ENCODE measurements at places on chromosomes 2 and 18.

GRCh38 chr2:239543702-239544101 lies 142.9 kb upstream of the HDAC4 start:
- no peak for DNase-seq

DNA sequence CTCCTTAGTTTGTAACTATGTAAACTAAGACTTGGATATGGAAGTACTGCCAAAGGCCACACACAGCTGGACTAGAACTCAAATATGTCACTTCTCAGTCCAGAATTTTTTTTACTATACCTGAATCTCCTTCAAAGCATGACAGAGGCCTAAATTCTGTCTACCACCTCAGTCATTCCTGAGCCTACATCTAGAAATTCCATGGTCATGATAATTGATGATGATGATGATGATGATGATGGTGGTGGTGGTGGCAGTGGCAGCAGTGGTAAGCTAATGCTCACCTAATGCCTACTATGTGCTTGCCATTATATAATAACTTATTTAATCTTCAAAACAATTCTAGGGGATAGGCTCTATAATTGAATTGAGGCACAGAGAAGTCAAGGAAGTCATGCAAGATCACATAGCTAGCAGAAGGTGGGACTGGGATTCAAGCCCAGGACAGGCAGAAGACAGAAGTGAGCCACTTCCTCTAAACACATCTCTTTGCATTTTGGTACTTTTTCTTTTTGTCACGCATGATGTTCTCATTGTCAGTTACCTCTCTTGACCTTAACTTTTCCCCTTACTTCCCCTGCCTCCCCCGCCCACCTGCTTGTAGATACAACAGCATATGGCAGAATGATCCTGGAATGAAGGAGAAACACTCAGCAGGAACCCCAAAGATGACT lies 539.3 kb downstream of the TNS1 start:
- no peak for DNase-seq

DNA sequence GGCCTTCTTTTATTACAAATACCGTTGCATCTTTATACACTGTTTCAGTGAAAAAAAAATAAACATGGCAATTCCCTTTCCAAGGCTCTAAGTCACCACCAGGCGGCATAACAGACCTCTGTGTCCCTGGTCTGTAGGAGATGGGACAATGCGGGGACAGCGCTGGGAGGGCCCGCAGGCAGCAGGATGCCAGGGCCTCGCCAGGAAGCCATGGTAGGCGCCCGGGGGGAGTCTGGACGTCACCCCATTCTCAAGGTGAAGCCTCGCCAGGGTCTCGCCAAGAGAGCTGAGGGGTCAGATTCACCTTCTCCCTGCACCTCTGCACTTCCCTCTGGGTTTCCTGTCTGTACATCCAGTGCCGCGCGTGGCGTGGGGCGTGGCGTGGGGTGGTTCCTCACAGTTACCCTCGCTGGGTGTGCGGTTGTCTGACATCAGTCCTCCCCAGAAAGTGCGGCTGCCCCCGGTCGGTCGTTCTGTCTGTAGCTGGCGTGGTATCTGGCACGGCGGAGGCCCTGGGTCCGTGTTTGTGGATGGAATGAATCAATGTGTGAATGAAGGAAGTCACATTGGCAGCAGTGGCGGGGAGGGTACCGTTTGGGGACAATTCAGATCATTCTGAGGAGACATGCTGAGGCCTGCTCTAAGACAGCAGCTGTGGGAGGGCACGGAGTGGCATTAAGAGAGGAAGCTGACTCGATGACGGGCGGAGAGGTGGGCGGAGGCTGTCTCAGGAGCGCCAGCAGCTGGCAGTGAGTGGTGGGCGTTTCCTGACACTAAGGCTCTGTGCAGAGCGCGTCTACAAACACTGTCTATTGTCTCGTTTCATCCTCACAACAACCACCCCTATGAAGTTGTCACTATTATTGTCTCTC lies 46.0 kb downstream of the LRRFIP1 start:
- DNase-seq, result peak; percentile 68

DNA sequence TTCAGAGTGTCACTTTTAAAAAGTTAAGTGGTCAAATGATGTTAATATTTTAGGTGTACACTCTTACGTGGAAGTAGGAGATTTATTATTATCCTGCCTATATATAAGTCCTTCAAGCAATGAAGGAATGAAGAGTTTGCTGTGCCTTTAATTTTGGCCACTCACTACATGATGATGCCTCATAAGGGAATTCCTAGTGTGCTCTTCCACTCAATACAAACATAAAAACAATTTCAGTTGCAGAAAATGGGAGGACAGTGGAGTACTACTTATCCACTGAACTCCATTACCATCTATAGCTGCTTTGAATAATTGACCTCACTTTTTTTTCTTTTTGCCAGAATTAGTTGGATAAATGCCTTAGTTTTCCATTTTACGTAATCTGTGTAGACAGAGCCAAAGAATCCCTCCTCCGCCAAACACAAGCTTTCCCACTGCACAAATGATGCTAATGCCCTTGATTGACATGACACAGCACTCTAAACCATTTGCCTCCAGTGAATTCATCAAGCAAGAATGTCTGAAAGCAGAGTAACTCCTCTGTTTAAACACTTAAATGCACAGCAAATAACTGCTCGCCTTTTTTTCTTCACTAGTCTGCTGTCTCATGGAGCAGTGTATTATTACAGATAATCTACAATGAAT lies 751.1 kb upstream of the FANCL start:
- DNase-seq, result peak; percentile 49

DNA sequence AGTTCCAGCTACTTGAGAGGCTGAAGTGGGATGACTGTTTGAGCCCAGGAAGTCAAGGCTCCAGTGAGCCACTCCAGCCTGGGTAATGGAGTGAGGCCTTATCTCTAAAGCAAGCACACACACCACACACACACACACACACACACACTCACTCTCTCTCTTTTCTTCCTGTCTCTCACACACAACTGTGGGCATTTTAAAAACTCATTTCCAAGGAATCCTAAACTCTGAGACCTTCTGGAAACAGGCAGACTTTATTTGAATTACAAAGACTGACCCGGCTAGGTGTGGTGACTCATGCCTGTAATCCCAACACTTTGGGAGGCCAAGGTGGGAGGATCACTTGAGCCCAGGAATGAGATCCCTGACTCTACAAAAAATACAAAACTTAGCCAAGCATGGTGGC lies 21.3 kb downstream of the WDSUB1 start:
- DNase-seq, result peak; percentile 21

DNA sequence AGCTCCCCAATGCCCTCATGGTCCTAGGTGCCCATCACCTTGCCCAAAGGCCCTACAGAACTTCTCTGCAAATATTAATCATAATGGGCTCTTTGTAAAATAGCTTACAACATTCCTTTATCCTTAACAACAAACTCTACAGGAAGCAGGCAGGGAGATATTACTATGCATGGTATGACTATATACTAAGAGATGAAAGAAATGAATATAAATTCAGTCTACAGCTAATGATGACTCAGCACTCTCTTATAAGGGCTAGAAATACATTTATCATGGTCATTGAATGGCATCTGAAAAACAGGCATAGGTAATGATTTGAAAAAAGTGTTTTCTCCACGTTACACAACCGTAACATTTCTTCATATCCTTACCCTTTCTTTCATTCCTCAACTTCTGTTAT lies 254.8 kb upstream of the DSEL start:
- peak; percentile 78 for DNase-seq

- no peak for DNase-seq
These were observed 7.0 kb upstream of the TNS1 start for GRCh38 chr2:218009765-218010139.

DNA sequence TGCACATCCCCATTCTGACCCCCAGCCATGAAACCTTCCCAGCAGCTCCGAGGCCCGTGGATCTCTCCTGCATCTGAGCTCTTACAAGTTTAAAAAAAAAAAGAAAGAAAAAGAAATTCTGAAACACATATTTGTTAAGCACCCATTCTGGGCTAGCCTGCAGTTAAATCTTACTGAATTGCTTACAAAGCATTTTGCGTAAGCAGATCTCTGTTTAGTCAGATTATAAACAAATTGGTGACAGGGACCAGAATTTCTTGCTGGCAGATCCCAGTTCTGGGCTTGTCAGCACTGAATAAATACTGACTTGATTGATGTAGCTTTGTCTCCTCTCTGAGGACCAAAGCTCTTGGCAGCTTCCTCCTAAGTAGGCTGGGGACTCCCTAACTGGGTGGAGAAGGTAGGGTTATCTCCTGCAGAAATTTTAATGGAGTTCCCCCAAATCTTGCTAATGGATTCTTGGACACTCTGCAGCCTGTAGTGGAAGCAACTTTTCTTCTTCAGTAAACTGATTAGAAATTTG lies 160.9 kb downstream of the MIB1 start:
- DNase-seq, result no peak

- no peak for DNase-seq
These were observed 18.1 kb upstream of the DYNC1I2 start for GRCh38 chr2:171669121-171669520.

- DNase-seq, result no peak
These were observed 96.3 kb upstream of the STON1 start for GRCh38 chr2:48433682-48434081.

GRCh38 chr18:11995445-11996189 lies 14.3 kb downstream of the IMPA2 start:
- peak; percentile 76 for DNase-seq

DNA sequence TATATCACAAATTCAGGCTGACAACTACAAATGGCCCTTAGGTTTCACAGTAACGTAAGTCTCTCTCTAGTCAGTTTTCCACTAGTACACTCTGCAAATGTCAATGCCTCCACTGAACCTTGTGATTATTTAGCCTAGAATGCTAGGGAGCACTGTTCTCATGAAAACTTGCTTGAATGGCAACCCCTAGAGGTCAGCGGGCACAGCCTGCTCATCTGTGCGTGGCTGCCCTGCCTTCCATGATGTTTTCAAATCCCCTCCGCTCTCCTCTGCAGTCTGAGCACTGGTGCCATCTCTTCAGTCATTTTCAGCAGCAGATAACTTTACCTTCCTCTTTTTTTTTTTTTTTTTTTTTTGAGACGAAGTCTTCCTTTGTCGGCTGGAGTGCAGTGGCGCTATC lies 84.1 kb upstream of the GULP1 start:
- DNase-seq, result no peak

DNA sequence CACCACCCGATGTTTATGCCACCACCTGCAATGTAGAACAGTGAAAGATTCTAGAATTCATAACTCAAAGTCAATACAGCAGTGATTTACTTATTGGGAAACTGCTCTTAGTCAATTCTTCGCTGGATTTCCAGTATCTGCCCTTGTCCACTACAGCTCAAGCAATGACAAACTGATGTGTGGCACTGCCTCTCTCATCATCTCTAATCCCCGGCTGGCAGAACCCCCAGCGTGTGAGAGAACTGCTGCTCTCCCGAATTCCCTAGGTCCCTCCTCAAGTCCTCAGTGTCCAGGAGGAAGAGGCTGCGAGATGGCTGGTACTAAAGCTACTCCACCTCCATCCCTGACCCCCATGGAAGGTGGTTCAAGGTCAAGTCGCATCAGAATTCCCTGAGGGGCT lies 1.6 kb downstream of the TXNL4A start:
- DNase-seq, result no peak

GRCh38 chr2:127133793-127134192 lies 26.8 kb upstream of the BIN1 start:
- no peak for DNase-seq

DNA sequence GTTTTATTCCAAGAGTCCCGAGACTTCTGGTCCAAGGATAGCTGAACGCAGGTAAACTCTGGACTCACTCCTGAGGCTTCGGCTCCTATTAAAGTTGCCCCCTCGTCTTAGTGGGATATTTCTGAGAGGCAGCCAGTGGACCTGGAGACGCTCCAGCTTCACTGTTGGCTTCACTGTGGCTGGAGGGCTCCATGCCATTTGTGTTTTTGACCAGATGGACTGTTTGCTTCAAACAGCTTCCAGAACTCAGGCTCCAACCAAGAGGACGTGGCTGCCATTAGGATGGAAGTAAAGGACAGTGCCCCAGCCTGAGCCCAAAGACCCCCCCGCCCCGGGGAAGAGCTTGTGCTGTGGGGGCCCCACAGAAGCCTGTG lies 94.4 kb upstream of the LDAH start:
- DNase-seq, result peak; percentile 2

GRCh38 chr2:208266936-208267335 lies 881 bp downstream of the PIKFYVE start:
- DNase-seq, result no peak

GRCh38 chr2:150204451-150204850 lies 283.0 kb downstream of the RND3 start:
- peak; percentile 54 for DNase-seq

Measured in fibroblast of skin of scalp (primary cell).